Astrocyte of the spinal cord (primary cell): ENCODE measurements at places on chromosomes 11 and 22.

DNA sequence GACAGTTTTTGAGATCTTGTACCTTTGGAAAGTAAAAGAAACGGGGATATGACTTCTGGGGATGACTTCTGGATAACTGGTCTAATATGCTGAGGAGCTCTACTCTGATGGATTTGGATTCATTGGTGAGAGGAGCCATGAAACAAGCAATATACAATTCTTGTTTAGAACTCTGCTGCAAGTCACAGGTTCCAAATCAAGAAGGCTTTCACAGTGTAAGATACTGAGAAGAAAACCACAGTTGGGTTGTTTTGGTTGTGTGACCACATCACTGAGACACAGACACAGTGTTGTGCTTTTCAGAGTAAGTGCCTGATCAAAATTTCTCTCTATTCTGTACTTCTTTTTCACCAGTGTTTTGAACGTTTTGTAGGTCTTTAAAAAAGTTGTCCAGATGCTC is 13.1 kb upstream of the UCP2 start:
- DNase-seq: no peak

GRCh38 chr22:35862697-35863096 is 145.0 kb downstream of the APOL5 start:
- no peak for DNase-seq

DNA sequence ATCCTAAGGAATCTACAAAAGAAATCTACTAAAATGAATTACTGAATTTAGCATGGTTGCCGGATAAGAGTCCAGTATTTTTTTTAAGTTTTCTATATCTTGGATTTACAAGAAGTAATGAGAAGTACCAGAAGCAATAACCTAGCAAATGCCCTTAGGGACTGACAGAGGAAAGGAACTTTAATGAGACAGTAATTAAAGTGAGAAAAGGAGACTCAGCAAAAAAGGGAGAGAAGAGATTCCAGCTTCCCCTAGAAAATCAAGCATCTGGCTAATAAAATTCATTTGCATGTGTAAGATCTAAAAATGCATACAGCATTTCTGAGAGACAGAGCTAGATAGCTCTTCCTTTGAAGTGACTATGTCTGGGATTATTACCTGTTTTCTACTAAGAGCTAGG is 39.1 kb downstream of the IZUMO1R start:
- no peak for DNase-seq

DNA sequence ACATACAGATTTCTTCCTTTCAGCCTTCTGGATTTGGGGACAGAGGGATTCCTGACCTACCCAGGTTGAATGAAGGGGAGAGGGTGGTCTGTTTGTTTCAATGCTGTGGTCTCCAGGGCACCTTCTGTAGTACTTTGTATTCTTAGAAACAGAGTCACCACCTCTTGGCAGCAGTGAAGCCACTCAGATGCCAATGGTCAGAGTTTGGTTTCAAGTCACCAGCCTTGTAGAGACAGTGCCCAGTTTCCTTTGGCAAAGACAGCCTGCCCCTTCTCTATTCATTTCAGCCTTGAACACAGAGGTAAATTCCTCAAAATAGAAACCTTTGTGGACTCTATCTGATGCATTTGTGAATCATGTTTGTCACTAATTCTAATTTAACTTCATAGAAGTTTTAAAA is 111.7 kb upstream of the RASSF10 start:
- DNase-seq: no peak

- no peak for DNase-seq
Measured at GRCh38 chr11:32302826-32303225, 132.5 kb downstream of the WT1 start.

DNA sequence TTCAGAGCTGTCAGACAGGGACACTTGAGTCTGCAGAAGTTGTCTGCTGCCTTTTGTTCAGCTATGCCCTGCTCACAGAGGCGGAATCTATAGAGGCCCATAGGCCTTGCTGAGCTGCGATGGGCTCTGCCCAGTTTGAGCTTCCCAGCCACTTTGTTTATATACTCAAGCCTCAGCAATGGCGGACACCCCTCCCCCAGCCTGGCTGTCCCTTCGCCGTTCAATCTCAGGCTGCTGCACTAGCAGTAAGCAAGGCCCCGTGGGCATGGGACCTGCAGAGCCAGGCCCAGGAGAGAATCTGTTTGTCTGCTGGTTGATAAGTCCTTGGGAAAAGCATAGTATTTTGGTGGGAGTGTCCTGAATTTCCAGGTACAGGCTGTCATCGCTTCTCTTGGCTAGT is 23.6 kb upstream of the OR6M1 start:
- no peak for DNase-seq

DNA sequence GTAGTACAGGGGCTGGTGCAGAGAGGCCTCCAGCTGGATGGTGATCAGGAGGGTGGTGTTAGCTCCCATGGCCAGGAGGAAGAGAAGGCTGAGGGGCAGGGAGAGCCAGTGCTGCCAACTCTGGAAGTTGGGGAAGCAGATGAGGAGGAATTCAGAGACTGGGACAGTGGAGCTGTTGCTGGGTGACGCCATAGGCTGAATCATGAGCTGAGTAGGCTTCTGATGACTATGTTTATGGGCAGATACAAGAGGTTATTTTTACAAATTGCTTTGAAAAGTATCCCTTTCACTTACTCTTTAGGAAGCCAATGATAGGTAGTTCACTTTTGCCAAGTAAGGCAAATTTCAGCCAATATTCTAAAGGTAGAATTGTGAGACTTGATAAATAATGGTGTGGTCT is 3.1 kb downstream of the OR56A1 start:
- no peak for DNase-seq

- peak; percentile 47 for DNase-seq
Measured at GRCh38 chr11:93051186-93051585, 81.7 kb downstream of the MTNR1B start.

GRCh38 chr11:11787305-11788062 is 54.3 kb upstream of the USP47 start:
- peak; percentile 71 for DNase-seq

- DNase-seq: no peak
Measured at GRCh38 chr11:41175304-41175972, 284.0 kb downstream of the LRRC4C start.

- no peak for DNase-seq
Measured at GRCh38 chr11:62466444-62466843, 47.6 kb downstream of the SCGB1A1 start.
